Cortex of kidney (tissue), 1 donor: ENCODE measurements at places on chromosomes 16 and 17.

DNA sequence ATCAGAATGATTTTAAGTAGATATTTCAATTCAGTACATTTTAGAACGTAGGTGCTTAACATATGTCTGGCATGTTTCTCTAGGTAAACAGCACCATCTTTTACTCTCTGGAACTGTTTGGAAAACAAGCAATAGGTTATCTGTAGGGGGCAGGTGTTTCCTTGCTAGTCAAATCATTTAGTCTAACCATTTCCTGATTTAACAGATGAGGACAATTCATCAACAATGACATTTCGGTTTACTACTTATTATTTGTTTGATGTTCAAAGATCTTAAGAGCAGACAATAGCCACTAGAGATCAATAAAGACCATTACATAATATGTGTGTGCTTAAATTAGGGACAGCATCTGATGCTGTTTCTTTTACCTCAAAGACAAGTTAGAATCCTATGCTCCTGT lies 173.1 kb downstream of the CEP112 start:
- no peak for DNase-seq

DNA sequence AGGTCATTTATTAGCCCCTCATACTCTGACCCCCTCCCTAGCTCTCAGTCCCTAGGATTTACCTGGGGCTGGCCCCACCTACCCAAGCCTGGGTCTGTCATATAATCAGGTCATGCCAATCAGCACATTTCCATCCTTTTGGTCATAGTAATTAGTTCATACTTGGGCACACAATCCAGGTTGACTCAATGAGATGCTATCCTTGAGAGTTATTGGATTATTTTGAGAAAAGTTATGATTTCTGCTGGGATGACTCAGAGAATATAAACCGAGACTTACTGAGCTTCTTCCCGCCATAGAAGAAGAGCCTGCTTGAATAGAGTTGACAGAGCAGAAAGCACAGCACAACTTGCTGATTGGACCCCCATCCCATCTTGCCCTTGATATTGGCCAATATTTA lies 331.5 kb downstream of the CBLN1 start:
- DNase-seq = no peak

- DNase-seq = no peak
Measured at GRCh38 chr17:50134206-50135110, 4.5 kb upstream of the SAMD14 start.

- DNase-seq = no peak
Measured at GRCh38 chr17:48860034-48860433, 29.2 kb downstream of the CALCOCO2 start.

GRCh38 chr17:39240631-39241030 lies 14.9 kb upstream of the STAC2 start:
- DNase-seq = no peak

GRCh38 chr17:20127360-20128035 lies 118.3 kb downstream of the SPECC1 start:
- no peak for DNase-seq

GRCh38 chr17:18240449-18240848 lies 15.0 kb downstream of the LLGL1 start:
- DNase-seq = no peak

- DNase-seq = no peak
Measured at GRCh38 chr17:16997514-16998429, 25.9 kb upstream of the TNFRSF13B start.

GRCh38 chr17:78390241-78391050 lies 12.0 kb downstream of the PGS1 start:
- no peak for DNase-seq

- no peak for DNase-seq
Measured at GRCh38 chr16:74463888-74464287, 42.6 kb upstream of the CLEC18B start.

- DNase-seq = no peak
Measured at GRCh38 chr17:69246726-69247375, 18.2 kb upstream of the ABCA10 start.

- DNase-seq = no peak
Measured at GRCh38 chr17:75260641-75261335, 618 bp downstream of the GGA3 start.

- no peak for DNase-seq
Measured at GRCh38 chr16:25210758-25211157, 6.0 kb upstream of the AQP8 start.

DNA sequence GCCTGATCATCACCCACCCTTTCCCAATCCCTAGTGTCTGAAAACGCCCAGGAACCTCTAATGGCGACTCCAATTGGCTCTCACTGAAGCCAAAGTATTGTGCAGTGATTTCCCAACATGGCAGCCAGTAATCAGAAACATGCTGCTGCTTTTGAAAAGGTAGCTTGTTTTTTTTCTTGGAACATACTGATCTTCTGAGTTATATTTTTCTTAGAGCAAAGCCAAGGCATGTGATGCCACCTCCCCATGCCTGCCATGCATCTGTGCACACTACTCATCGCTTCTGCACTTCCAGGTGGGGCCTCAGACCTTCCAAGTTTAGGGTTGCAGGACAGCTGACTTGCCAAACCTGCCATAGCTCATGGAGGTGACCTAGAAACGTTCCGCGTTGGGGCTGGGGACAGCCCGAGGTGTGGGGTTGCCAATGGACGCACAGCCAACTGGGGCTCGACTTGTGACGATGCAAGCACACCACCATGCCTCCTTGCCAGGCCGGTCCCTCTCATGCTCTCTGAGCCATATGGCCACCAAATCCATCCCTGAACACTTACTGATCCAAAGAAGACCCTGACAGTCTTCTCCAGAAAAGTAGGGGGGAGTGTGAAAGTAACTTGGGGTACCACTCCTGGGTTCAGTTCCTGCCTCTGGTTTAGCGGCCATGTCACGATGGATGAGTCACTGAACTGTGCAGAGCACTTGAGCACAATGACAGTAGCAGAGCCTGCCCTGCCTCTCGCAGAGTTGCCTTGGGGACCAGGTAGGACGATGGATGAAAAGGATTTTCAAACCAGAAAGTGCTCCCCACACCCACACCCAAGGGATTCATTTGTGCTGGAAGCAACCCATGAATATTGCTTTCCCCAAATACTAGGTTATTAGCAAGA lies 155.7 kb downstream of the CCDC182 start:
- no peak for DNase-seq

- DNase-seq = no peak
Measured at GRCh38 chr16:35450648-35451047, 1991.2 kb downstream of the TP53TG3F start.

DNA sequence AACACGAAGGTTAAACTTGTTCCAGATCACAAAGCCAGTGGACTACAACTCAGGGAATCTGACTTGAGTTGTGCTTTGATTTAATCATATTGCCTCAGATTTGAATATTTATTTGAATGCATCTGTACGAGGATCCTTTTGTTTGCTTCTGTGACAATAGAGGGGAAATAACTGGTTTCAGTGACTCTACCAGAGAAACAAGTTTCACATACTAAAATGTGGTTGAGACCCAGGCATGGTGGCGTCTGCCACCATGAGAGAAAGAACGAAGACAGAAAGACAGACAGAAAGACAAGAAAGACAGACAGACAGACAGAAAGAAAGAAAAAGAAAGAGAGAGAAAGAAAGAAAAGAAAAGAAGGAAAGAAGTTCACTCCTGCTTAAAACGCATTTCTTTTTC lies 24.0 kb downstream of the YWHAE start:
- no peak for DNase-seq

DNA sequence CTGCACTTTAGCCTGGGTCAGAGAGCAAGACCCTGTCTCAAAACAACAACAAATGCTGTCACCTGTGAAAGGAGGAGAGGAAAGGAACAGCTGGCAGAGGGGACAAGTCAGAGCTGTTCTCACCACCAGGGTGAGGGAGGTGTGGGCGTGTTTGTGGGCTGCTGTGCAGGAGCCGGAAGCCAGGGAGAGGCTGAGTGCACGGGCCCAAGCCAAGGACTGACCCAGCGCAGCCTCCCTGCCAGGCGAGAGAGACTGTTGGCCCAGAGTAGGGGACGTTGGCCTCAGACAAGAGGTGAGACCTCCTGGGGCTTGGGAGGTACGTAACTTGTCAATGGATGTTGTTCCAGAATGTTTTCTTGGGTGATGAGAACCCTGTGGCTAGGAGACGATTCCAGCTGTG lies 10.7 kb downstream of the SPNS2 start:
- DNase-seq = no peak

DNA sequence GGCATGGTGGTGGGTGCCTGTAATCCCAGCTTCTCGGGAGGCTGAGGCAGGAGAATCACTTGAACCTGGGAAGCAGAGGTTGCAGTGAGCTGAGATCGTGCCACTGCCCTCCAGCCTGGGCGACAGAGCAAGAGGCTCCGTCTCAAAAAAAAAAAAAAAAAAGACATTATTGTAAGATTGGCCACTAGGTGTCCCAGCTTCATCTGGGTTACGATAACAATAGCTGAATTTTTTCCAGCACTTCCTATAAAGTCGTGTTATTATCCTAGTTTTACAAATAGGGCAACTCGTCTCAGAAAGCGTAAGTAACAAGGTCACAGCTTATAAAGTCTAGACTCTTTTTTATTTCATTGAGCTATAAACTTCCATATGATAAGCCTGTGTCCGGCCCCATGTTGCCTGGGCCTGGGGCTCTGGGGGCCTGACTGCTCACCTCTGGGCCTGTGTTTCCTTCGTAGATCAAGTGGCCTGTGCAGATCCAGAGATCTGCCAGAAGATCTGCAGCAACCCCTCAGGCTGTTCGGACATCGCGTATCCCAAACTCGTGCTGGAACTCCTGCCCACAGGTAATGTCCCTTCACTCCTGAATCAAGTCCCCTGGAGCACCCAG lies 60.5 kb downstream of the SLC5A11 start:
- no peak for DNase-seq

DNA sequence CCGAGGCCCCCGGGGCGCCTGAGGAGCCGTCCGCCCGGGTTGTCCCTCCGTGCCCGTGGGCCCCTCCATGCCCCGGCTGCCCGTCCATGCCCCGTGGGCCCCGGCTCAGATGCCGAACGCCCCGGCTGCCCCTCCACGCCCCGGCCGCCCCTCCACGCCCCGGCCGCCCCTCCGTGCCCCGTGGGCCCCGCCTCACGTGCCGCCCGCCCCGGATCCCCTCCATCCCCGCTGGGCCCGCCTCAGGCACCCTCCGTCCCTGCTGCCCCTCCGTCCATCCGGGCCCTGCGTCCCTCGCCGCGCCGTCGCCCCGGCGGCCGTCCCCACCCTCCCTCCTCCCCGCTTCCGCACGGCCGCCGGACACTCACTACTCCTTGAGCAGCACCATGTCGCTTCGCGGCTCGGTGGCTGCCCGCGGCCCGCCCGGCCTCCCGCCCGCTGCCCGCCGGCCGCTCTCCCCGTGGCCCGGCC lies 382 bp downstream of the PITPNA start:
- no peak for DNase-seq

- DNase-seq = no peak
Measured at GRCh38 chr17:14950216-14950615, 314.9 kb downstream of the PMP22 start.

DNA sequence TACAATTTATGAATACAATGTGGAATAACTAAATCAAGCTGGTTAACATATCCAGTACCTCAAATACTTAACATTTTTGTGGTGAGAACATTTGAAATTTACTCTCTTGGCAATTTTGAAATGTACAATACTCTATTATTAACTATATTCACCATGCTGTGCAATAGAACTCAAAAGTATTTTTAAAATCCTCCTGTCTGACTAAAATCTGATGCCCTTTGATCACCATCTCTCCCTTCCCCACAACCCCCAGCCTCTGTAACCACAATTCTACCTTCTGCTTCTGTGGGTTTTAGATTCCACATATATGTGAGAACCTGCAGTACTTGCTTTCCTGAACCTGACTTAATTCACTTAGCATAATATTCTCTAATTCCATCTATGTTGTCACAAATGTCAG lies 71.6 kb upstream of the ALOX12 start:
- no peak for DNase-seq

DNA sequence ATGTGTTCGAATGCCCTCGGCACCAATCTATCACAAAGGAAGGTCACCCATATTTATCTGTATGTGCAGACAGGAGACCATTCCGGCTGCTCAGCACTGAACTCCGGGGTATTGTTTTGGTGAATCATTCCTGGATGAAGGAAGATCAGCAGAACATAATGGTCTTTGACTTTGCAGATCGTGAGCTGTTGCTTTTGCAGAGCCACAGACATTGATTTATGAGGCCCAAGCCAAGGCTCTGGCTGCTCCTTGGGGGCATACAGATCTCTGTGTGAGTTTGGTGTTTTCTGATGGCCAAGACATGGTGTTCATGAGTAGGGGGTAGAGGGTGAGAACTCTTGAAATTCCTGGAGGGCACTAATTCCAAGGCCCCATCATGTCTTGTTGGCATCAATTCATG lies 458.8 kb upstream of the HSBP1 start:
- DNase-seq = no peak

DNA sequence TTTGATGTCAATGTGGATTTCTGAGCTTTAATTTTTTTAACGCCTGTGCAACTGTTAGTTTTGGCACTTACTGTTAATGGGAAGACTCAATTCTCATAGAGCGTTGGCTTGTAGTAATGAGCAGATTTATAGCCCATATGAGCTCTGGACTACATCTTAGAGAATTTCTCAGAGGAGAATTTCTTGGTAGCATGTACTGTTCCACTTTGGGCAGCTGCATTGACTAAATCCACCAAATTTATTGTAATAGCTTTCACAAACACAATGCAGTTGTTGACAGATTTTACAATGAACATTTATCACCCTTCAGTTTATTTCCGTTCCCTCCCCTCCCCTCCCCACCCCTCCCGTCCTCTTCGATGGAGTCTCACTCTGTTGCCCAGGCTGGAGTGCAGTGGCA lies 193.9 kb downstream of the PRKCA start:
- no peak for DNase-seq

DNA sequence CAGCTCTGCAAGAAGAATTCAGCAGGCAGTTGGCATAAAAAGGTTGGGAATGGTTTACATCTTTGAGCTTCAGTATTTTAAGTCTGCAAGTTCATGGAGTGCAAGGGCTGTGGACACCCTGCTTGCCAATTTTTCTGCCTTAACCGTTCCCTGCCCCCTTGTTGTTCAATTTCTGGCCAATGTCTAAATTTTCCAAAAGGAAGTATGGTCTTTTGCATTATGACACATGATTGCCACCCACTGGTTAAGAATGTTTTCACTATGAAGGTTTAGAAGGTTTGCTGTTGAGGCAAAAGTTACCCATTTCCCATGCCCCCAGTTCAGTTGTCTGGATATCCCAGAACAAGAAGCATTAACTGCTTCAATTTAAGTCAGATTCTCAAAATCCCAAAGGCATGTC lies 441.9 kb downstream of the CDH13 start:
- no peak for DNase-seq

- DNase-seq = no peak
Measured at GRCh38 chr17:13460261-13461000, 141.3 kb downstream of the HS3ST3A1 start.

DNA sequence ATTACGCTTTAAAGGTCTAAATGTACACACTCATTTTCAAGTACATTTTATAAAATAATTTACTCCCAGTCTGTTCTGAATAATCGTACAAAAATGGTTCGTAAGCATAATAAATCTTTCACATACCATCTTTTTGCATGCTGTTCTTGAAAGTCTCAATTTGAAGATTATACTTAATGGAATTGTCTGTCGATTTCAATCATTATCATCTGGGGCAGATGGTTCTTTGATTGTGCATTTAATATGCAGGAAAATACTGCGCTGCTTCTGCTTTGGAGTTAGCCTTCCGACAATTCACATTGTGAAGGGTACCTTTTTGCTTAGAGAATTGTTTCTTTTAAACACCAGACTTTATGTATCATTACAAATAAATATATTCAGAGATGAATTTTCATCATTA lies 262.8 kb downstream of the ABCC12 start:
- DNase-seq = no peak
